ENCODE measurements at places on chromosomes 11 and 22.

- DNase-seq, result no peak
Observed at GRCh38 chr11:125398994-125399640, 96.9 kb downstream of the FEZ1 start.

- DNase-seq, result no peak
Observed at GRCh38 chr11:69326622-69327219, 32.8 kb downstream of the MYEOV start.

GRCh38 chr11:116720895-116721294 lies 51.9 kb downstream of the BUD13 start:
- no peak for DNase-seq

DNA sequence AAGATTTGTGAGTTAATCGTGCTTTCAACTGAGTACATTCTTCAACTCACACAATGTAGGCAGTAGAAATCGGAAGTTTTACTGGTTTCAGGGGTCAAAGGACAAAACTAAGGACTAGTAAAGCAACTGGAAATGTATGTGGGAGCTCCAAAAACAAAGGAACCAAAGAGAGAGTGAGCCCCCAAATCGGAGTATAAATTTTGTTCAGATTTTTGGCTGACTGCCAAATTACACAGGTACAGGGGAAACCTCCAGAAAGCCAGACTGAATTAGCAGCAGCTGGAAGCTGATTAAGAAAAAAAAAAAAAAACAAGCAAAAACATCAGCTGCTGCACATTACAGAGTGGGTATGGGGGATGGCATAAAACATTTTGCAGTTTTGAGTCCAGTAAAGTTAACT lies 75.2 kb upstream of the GNAZ start:
- DNase-seq, result no peak

GRCh38 chr22:26406118-26406517 lies 22.9 kb upstream of the ASPHD2 start:
- no peak for DNase-seq

DNA sequence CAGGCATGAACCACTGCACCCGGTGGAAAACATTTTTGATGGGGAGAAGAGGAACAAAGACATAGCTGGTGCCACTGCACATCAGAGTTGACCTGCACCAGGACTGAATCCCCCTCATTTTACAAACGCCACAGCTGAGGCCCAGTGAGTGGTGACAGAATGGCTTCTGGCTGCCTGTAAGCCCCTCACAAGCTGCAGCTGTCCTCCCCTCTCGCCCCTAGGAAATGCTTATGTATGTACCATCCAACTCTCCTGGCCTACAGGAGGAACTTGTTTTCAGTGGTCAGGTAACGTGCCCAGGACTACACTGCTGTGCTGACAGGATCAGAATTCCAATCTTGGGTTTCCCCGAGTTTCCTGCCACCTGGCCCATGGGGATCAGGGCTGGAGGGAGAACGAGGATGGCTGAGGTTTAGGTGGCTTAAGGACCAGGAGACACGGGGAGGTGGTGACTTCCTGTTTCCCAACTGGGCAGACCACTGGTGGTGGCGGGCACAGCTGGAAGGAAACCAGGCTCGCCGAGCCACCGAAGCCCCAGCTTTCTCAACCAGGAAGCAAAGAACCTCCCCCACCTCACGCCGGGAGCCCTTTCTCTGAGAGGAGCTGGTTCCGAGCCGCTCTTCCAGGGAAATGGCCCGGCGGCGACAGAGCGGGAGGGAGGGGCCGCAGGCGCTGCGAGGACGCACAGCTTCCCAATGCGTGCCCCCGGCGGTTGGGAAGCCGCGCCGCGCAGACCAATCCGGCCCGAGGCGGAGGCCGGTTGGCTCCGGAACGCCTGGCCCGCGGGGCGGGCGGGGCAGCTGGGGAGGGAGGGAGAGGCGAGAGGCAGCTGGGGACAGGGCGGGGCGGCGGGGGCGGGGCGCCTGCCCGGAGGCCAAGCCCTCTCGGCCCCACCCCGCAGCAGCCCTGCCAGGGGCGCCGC lies 1.0 kb upstream of the LRFN4 start:
- peak; percentile 84 for DNase-seq

GRCh38 chr11:75333022-75333806 lies 18.2 kb downstream of the ARRB1 start:
- no peak for DNase-seq

- no peak for DNase-seq
Observed at GRCh38 chr22:48757985-48758561, 1069.6 kb downstream of the BRD1 start.

DNA sequence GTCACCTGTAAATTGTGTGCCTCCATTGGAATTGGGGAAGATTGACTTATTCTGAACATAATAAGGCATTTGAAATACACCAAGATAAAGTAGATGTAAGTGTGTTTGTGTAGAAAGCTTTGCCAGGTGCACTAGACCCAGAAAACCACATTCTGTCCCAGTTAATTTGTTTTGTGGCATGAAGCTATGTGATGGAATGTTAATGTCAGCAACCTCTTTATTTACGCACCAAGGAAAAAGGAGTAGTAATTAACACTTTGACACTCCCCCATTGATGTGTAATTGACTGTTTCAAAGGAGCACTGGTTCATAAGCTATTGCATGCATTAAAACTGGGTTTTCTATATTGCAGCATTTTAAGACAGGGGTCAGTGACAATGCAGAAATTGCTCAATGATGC lies 14.3 kb downstream of the EIF3M start:
- no peak for DNase-seq

GRCh38 chr11:107265591-107266121 lies 192.0 kb downstream of the CWF19L2 start:
- no peak for DNase-seq

GRCh38 chr11:21650961-21651360 lies 541.9 kb upstream of the ANO5 start:
- no peak for DNase-seq

- no peak for DNase-seq
Observed at GRCh38 chr11:65814131-65814985, 19.4 kb upstream of the SNX32 start.

GRCh38 chr22:16601437-16602223 lies 9.0 kb upstream of the CCT8L2 start:
- DNase-seq, result no peak

DNA sequence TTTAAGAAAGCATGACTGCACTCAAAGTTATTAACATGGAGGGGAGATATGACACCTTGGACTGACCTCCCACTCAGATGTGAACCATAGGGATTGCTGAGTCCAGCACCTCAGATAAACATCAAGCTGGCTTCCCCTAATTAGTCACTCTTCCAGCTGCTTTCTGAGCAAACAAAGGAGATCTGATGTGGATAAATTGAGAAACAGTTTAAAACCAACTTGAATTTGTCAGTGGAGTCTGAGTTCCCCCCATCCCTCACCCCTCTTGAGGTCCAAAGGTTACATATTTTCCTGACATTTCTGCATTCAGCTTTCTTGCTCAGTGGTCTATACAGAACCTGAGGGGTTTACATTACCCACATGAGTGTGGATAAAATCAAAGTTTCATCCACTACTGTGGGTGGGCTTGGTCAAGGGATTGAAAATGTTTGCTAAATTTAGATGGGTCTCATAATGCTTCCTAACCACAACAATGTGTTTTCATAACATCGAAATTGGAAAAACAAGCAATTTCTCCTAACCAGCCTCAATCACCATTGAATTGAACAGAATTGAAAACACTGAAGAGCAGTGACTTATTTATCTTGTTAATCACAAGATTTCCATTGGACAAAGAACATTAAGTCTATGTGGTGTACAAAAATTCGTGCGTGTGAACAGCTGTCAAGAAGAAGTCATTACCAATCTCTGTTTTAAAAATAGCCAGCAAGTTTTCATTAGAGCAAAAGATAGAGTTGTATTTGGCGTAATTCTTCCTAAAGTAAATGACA lies 292.3 kb downstream of the METTL15 start:
- no peak for DNase-seq

DNA sequence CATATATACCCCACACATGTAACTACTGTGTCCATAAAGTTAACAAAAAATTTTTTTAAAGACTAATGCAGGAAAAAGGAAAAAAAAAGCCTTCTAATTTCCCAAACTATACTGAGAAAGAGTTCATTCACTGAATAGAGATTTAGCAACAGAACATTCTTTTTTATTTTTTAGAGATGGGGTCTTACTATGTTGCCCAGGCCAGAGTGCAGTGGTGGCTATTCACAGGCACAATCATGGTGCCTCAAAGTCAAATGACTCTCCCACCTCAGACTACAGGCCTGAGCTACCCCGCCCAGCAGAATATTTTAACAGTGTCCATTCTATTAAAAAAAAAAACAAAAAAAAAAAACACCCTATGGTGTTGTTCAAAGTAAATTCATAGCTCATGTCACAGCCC lies 25.7 kb downstream of the DGCR2 start:
- no peak for DNase-seq

- no peak for DNase-seq
Observed at GRCh38 chr22:42880815-42881214, 23.7 kb upstream of the ARFGAP3 start.

DNA sequence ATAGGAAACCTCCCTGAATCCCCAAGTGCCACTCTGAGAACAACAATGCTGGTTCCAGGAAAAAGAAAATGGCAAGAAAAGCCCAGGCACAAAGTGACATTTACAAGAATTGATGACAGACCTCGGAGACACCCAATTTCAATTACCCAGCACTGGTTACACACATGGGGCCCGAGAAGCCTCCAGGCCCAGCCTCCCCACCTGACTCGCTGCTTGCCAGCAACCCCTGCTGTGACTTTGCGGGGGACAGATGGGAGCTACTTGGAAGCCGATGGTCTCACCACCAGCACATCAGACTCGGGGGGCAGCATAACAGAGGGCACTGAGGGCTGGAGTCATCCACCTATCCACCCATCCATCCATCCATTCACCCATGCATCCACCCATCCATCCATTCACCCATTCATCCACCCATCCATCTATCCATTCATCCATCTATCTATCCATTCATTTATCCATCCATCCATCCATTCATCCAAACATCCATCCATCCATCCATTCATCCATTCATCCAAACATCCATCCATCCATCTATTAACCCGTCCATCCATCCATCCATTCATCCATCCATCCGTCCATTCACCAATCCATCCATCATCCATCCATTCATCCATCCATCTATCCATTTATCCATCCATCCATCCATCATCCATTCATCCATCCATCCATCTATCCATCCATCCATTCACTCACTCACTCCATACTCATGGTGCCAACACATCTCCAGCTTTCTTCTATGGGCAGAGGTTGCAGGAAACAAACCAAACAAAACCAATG lies 567.6 kb downstream of the BRD1 start:
- DNase-seq, result no peak

GRCh38 chr22:28923826-28924732 lies 40.7 kb downstream of the ZNRF3 start:
- DNase-seq, result no peak

DNA sequence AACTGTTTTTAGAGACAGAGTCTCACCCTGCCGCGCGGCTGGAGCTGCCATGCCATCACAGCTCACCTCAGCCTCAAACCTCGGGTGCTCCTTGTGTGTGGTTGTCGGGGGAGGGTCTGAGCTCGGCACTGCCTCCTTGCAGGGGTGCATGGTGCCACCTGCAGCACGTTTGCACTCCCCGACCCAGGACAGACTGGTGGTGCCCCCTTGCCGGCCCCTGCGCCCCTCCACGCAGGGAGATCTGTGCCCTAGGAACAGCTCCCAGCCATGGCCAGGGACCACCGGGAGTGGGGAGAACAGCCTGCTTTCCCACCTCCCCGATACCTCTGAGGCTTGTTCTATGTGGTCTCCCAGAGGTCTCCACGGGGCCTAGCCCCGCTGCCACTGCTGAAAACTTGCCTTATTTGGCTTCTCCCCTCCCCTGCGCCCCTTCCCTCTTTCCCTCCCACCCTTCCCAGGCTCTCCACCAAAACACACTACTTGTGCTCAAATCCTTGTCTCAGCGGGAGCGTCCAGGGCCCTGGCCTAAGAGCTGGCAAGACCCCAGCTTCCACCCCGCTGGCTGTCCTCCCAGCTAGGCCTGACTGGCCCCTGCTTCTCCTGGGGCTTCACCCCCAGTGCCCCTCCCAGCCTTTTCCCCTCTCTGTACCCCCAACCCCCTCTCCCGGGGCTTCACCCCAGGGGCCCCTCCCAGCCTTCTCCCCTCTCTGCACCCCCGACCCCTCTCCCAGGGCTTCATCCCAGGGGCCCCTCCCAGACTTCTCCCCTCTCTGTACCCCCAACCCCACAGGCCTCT lies 13.4 kb upstream of the TPCN2 start:
- DNase-seq, result no peak

DNA sequence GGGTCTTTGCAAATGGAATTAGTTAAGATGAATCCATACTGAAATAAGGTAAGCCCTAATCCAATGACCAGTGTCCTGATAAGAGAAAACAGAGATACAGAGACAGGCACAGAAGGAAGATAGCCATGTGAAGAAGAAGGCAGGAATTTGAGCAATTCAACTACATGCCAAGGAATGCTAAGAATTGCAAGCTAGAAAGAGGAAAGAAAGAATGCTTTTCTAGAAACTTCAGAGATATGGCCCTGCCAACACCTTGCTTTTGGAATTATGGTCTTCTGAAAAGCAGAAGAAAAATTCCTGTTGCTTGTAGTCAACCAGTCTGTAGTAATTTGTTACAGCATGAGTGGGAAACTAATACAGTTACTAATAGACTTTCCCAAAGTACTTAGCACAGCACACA lies 111.3 kb downstream of the SLC17A6 start:
- DNase-seq, result no peak

DNA sequence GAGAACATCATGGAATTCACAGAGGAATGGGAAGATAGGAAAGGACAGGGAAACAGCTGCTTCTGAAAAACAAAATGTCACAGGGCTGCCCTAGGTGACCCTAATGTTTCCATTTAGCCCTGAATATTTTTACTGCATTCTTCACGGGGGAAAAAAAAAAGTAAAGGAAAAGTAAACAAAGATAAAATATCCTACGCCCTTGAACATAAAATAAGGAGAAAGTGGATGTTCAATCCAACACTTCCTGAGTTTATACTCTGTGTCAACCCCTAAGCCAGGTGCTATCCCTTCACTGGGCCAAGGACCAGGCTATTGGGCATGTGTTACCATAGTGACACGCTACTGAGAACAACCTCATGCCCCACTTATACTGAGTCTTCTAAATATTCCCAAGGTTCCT lies 84.7 kb downstream of the FAM76B start:
- no peak for DNase-seq

DNA sequence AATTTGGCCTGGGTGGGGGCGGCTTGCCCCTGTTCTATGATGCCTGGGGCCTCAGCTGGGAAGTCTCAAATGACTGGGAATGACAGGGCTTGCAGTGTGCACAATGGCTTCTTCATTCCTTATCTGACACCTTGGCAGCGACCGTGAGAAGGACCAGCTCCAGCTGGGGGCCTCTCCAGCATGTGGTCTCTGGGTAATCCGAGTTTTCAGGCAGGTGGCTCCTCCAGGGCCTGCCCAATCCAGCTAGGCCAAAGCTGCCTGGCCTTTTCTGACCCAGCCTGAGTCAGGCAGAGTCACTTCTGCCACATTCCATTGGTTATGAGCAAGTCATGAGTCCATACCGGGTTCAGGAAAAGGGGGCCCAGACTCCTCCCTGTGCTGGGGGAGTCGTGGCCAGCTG lies 646.0 kb downstream of the OPCML start:
- DNase-seq, result no peak

DNA sequence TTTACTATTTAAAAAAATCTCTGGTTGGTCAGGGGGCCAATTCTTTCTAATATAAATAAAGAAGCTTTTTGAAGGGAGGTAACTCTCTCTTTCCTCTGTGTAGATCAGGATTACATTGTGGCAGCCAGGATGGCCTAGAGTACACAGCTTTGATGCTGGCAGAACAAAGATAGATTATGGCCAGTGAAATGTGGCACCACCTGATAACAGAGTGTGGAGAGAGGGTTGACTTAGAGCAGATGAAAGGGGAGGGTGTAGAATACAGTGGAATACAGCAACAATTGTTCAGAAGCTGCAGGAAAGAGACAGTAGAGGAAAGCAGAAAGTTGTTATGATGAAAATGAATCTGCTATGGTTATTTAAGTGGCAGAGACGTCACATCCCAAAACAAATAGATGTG lies 99.0 kb downstream of the FAR1 start:
- no peak for DNase-seq
